Left kidney (tissue), 8 donors: ENCODE measurements at places on chromosomes 13 and 19. TPM values are rescaled to one million over a fixed set of nuclear protein-coding genes. Genes with fewer than 3 reads are reported as not detected.

The POGLUT2 gene
- polyA plus RNA-seq, result 48.2 TPM

The GAS6 gene
- polyA plus RNA-seq, result 17.4 TPM

The ATP1A3 gene
- 0.65 TPM for polyA plus RNA-seq

The RASGRP4 gene
- 0.67 TPM for polyA plus RNA-seq

The SIGLEC5 gene
- not detected for polyA plus RNA-seq

The TMEM145 gene
- 1.3 TPM for polyA plus RNA-seq

The IGSF23 gene
- polyA plus RNA-seq, result 0.83 TPM

The TMEM150B gene
- polyA plus RNA-seq, result 1.5 TPM

The B3GNT8 gene
- polyA plus RNA-seq, result 3.0 TPM

The PRRG2 gene
- polyA plus RNA-seq, result 7.3 TPM

The VAV1 gene
- 1.5 TPM for polyA plus RNA-seq

DNA sequence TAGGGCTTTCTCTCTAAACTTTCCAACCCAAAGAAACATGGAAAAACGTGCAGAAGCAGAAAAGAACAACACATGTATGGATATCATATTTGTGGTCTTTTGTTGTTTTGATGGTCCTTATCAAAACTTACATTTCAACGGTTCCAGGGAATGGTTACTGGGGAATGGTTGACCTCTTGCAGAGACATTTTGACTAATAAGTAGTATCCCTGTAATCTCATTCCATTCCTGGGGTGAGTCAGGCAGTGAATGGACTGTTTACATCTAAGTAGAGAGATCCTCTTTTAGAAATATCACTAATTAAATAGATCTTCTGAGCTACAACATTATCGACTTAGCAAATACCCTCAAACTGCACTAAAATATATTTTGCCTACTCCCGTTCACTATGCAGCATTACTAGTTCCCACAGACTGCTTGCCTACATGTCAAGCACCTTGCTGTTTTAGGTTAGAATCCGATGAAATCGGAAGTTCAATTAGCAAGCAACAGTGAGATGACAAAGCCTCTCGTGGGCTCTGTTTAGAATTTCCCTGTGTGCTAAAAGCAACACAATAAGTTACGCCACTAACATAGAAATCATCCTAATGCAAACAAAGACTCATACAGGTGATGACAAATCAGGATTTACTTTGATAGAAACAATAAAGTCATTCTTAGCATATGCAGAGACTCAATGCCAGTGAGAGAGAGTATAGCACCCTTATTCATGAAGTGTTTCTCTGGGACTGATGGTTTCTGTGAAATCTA lies 797.7 kb upstream of the ARGLU1 start:
- no peak for DNase-seq

DNA sequence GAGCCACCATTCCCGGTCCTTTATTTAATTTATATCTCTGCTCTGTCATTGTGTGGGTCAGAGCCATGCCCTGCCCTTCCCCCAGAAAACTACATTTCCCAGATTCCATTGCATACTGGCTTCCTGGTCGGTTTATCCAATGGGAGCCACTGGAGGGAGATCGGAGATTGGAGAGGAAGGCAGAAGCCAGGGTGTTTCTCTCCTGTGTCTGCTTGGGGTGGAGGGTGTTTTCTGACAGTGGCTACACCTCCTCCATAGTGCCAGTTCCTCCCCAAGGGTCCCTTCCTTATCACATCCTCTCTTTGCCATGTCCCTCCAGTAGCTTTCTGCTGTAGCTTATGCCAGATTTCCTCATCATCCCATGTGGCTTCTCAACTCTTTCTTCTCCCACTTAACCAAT lies 19.0 kb downstream of the OLFM2 start:
- DNase-seq, result no peak

- DNase-seq, result no peak
Observed at GRCh38 chr13:102729560-102730270, 34.9 kb upstream of the METTL21C start.

- no peak for DNase-seq
Observed at GRCh38 chr19:1073956-1074517, 7.1 kb downstream of the ARHGAP45 start.

GRCh38 chr13:62210951-62211350 lies 795.3 kb upstream of the PCDH20 start:
- DNase-seq, result no peak

DNA sequence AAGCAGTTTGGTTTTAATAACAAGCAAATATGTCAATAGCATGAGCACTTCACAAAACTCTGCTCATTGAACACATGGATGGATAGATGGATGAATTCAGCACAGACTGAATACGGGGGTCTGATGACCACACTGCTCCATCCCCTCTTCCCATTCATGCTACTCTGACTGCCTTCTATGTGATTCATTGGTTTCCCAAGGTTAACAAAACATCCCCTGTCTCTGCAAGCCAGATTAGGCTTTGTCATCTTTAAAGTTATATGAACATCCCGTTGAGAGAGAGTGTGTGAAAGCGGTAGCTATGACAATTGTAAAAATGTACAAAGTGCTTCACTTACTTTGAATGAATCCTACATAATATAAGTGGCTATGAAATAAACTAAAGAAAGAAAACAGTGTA lies 252.5 kb downstream of the OXGR1 start:
- no peak for DNase-seq

GRCh38 chr19:19489804-19490204 lies 25.5 kb downstream of the TSSK6 start:
- no peak for DNase-seq

DNA sequence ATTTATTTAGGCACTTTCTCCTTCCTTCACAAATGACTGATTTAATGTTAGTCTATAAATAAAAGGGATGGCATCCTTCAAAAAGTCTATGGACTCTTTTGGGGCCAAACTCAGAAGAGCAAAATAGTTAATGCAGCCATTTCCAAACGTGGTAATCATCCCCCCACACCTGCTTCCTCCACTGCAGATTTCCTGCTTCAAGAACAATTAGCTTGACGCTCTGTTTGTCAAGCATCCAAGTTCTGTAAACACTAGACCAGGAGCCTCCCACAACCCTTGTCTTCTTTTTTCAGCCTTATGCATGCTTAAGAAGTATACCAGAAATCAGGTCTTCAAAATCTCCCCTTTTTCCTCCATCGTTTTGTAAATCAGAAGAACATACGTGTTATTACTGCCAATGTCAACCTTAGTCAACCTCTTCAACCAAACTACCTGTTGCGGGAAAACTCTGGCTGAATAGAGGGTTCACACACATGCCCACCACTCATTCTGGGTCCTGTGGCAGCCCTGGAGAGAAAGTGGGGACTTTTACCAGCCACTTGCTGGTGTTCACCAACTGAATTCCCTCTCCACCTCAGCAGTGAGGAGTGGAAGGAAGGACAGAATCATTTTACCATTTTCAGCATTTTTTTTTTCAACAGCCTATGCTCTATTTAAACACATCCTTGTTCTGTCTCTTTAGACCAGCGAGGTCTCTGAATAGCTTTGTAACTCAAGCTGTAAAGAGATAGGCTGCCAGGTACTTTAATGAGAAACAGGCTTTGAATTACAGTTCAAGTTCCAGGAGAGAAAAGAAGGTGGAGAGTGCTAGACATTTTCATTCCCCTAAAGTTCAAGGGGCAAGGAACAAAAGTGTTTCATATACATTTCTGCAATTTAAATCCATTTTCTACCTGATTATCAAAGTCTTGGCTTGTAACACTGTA lies 39.1 kb downstream of the EFNB2 start:
- DNase-seq, result no peak

DNA sequence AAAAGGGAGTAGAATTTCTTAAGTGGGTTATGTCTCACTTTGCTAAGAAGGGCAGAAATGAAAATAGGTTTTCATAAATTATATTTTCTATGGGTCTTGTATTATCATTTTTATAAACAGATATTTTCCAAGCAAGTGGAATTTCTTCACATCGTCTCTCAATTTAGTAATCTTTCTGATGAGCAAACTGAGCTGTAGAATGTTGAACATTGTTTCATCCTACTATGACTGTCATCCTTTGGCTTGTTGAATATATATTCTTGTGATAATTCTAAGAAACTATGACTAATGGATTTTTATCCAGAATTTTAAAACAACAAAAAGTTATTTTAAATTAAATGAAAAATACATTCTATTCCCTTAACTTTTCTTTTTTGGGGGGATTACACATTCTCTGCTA lies 313.8 kb downstream of the ENOX1 start:
- no peak for DNase-seq

DNA sequence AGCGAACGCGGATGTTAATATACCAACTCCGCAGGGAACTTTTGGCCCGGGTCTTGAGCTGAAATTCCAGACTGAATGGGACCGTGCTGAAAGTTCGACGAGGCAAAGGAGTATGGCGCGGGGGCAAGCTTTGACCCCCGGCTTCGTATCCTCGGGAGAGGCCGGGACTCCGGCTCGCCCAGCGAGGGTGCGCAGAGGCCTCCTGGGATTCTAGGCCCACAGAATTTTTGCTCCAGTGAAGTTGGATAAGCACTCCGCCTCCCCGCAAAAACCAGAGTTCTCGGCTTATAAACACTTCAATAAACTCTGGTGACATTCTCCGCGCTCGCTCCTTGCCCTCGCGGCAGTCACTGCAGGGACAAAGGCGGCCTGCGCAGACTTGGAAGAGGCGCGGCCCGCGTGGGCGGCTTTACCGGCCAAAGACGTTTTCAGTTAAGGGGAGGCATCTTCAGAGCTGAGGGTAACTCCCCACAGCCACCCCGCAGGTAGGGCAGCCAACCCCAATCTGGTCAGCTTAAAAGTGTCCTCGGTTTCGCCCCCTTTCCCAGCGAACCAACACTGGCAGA lies 112.6 kb downstream of the KCNRG start:
- DNase-seq, result no peak

GRCh38 chr13:29937841-29938240 lies 87.4 kb upstream of the UBL3 start:
- no peak for DNase-seq

DNA sequence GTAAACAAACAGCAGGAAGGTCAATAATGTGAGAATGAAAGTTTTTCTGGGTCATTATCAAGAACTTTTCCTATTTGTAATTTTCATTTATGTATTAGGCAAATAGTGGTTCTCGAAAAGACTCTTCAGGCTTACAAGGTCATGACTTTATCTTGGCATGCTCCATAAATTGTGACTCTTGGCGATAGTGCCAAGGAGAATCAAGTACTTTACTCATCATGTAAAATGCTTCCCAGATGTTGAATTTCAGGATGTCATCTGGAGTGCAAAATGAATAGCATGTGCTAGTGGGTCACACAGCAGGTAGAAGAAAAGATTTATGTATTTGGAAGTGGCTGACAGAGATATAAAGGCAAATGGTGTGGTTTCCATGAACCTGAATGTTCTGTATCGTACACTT lies 1492.7 kb upstream of the PCDH20 start:
- DNase-seq, result no peak

- peak; percentile 81 for DNase-seq
Observed at GRCh38 chr13:44306371-44307192, 67.0 kb upstream of the SERP2 start.

DNA sequence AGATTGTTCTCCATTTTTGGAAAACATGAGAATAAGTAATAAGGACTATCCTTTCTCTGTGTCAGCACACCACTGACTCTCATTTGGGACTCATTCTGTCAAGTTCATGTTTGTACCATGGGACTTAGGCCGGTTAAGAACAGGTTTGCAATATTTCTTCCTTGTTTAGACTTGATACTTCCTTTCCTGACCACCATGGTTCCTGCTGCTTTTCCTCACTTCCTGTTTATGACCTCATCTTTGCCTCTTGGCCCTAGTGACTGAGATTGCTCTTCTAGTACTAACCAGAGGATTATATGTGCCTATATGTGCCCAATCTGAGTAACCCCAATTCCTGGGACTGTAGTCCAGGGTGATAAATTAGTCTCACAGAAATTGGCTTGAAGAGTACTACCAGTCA lies 32.5 kb upstream of the NDFIP2 start:
- no peak for DNase-seq

- DNase-seq, result no peak
Observed at GRCh38 chr19:41860419-41861115, 512 bp downstream of the RPS19 start.

- no peak for DNase-seq
Observed at GRCh38 chr13:75376792-75377402, 105.1 kb downstream of the TBC1D4 start.

GRCh38 chr19:29876414-29876813 lies 64.6 kb downstream of the CCNE1 start:
- no peak for DNase-seq

DNA sequence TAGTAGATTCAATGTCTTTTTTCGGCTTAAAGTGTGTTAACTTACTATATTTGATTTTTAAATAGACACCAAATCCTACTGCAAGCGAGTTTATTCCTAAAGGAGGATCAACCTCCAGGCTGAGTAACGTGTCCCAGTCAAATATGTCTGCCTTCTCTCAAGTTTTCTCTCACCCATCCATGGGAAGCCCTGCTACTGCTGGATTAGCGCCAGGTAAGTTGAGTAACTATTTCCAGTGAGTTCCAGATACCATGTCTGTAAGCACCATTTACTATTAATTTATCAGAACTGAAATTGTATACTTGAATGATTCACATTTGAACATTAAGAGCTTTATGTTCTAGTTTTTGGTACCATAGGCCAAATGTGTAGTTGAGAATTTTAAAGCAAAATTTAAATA lies 81.8 kb downstream of the PAN3 start:
- DNase-seq, result no peak

DNA sequence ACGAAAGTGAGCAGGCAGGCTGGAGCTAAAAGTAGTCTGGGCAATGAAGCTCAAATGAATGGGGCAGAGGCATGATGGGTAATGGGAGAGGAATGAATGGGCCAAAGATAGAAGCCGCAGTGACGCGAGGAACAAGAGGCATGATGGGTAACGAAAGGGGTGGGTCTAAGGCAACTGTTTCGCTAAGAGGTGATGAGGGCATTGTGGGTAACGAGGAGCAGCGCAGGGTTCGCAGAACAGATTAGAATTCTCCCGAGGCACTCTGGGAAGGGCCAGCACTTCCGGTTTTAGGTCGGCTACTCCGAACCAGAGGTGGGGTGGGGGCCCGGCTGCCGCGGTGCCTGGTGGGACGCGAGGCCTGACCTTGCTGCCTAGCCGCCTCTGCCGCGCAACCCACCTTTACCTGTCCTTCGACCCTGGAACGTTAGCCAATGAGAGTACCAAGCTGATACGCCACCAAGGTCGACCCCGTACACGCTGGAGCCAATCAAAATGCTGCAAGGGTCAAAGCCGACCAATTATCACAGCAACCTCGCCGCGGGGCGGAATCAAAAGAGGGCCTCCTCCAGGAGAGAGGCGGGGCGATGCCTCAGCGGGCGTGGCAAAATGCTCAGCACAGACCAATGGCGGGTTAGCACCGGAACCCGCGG lies 563 bp upstream of the TOMM40 start:
- DNase-seq, result no peak

- DNase-seq, result no peak
Observed at GRCh38 chr13:102626928-102627327, 30.1 kb downstream of the TPP2 start.

- DNase-seq, result no peak
Observed at GRCh38 chr13:111969551-111970135, 97.3 kb upstream of the SOX1 start.

GRCh38 chr19:42199440-42200115 lies 17.9 kb downstream of the DEDD2 start:
- no peak for DNase-seq

DNA sequence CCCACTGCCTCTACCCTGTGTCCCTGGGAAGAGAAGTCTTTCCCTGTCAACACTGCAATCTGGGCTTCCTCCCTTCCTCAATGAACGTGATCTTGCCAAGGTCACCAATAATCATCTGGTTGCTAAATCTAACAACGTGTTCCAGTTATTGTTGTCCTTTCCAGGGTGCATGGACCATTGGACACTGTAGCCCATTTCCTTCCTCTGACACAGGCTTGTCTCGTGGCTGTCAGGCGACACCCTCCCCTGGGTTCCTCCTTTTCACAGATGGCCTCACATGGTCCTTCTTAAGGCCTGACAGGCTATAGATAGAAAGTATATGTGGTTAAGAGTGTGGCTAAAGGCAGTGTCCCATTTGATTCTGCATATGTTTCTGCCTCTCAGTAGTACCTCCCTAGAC lies 67.7 kb upstream of the STARD13 start:
- no peak for DNase-seq
